ENCODE measurements at places on chromosomes 2 and 18.

- no peak for DNase-seq
Measured at GRCh38 chr2:229563388-229563787, 151.0 kb downstream of the DNER start.

- DNase-seq = no peak
Measured at GRCh38 chr2:54049365-54049764, 66.0 kb upstream of the ACYP2 start.

- DNase-seq = no peak
Measured at GRCh38 chr2:70084973-70085710, 2.1 kb upstream of the PCBP1 start.

GRCh38 chr2:80132281-80132680, 172.3 kb downstream of the LRRTM1 start:
- DNase-seq = no peak

DNA sequence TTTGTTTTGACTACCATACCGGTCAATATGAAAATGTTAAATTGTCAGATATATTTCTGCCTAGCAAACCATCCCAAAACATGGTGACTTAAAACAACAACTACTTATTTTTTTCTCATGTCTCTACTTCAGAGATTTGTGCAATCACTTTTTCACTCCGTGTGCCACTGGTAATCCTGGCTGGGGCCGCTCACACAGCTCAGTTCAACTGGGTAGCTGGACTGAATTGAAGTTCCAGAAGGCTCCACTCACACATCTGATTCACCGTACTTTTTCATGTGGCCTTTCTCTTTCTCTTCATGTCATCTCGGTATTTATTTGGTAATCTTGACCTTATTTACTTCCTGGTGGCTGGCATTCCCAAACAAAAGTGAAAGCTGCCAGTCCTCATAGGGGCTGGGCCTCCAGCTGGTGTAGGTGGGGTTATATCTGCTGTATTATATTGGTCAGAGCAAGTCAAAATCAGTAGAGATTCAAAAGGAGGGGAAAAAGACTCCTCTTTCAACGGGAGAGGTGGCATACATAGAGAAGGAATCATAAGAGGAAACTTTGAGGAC, 513.9 kb upstream of the NXPH2 start:
- no peak for DNase-seq

- no peak for DNase-seq
Measured at GRCh38 chr2:1510176-1510575, 96.9 kb downstream of the TPO start.

GRCh38 chr2:194745557-194746146, 911.4 kb upstream of the SLC39A10 start:
- no peak for DNase-seq

DNA sequence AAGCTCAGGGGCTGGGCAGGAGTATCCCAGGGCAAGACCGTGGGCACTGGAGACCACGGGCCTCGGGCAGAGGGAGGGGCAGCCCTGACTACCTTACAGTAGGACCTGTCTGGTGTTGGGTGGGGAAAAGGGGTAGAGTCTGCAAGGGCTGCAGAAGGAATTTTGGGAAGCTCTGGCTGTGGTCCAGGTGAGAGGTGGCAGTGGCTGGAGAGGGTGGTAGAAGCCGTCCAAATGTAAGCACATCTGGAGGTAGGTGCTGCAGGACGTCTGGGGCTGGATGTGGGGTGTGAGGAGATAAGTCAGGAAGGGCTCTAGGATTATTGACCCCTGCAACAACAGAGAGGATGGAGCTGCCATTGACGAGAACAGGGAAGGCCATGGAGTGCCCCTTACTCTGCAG, 486.7 kb downstream of the EIPR1 start:
- DNase-seq = no peak

GRCh38 chr18:46237891-46238290, 133.7 kb downstream of the HAUS1 start:
- no peak for DNase-seq

DNA sequence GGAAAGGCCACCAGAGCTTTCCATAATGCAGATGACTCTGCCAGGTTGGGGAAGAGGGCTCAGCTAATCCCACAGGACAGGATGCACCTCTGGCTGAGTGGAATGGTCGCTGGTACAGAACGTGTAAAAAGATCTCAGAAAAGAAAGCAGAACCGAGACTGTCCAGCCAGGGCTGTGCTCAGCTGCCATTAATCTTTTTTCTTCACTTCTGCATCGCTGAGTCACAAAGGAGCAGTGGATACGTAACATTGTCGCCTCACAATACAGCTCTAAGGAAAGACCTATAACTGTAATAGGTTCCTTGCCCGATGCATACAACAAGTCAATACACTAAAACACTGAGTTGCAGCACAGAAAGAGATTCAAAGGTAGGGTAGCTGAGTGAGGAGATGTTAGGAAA, 354.2 kb downstream of the EN1 start:
- no peak for DNase-seq

GRCh38 chr2:143717053-143717452, 587.8 kb downstream of the ARHGAP15 start:
- peak; percentile 10 for DNase-seq

GRCh38 chr2:172293952-172294351, 133.4 kb upstream of the ITGA6 start:
- peak; percentile 44 for DNase-seq

DNA sequence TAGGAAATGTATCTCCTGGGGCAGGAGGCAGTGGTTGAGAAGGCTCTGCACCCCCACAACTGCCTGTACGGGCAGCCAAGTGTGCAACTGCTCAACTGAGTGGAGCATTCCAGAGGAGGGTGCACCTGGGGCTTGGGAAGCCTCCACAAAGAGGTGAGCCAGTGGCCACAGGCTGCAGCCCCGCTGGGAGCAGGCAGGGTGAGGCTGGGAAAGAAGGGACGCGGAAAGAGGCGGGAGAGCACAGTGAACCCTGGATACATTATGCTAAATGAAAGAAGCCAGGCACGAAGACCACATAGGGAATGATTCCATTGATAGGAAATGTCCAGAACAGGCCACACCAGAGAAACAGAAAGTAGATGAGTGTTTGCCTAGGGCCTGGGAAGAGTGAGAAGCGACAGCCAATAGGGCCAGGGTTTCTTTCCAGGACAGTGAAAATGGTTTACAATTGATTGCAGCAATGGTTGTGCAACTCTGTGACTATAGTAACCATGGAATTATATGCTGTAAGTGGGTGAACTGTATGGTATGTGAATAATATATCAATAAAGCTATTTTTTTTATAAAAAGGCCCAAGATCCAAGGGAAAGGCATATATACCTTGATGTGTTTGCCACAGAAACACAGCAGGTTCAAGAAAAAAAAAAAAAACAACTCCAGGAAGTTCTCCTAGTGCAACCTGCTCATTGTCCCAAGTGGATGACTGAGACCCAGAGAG, 82.4 kb downstream of the DDX1 start:
- DNase-seq = no peak

DNA sequence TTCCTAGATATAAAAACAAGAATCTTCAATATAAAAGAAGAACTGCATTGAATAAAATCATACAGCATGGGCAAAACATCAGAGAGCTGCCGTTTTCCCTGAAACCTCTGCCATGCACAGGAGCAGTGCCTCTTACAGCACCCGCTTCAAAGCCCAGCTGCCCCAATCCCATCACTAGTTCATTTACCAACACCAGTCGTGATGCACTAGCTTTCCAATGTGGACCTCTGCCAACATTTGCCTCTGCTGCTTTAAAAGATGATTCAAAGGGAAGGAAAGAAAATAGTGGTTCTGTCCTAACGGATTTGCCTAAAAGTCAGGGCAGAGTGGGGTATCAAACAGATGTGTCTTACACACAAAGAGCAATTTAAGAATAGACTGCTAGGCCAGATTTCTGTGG, 43.4 kb upstream of the AP1S3 start:
- no peak for DNase-seq

DNA sequence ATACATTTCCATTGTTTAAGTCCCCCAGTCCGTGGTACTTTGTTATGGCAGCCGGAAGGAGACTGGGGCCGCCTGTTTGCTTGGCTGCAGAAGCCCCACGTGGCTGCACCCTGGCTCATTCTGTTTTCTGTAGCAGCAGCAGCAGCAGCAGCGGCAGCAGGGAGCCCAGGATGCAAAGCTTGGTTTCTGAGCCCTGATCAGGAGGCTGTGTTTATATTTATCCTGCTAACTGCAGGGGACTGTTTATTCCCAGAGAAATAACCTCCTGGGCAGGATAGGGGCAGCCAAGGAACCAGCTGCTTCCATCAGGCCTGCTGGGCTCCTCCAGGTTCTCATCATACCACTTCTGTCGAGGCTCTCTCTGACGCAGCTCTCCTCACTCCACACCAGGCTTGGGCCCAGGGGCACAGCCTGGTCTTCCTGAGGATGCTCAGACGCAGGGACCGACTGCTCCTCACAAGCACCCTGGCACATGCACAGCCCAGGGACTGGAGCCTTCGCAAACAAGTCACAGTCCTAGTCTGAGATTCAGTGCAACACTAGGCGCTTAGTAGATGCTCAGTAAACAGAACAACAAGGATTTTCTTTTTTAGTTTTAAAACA, 139.0 kb downstream of the MSH2 start:
- no peak for DNase-seq

- no peak for DNase-seq
Measured at GRCh38 chr2:214560618-214561190, 149.8 kb downstream of the VWC2L start.

- no peak for DNase-seq
Measured at GRCh38 chr18:70028084-70028483, 80.4 kb upstream of the CD226 start.

DNA sequence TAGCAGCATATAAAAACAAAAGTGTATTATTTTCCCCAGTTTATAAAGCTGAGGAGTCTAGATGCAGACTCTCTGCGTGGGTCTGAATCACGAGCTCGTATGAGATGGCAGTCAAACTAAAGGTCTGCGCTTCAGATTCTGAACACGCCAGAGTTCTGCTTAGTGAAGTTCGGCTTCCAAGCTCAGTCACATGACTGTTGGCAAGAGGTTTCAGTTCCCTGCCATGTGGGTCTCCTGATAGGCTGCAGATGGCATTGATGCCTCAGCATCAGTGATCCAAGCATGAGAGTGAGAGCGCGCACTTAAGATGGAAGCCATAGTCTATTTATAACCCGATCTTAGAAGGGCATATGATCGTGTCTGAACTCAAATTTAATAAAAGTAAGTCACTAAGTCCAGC, 242.8 kb upstream of the DOK6 start:
- no peak for DNase-seq

- no peak for DNase-seq
Measured at GRCh38 chr2:170212625-170213280, 34.8 kb downstream of the MYO3B start.

DNA sequence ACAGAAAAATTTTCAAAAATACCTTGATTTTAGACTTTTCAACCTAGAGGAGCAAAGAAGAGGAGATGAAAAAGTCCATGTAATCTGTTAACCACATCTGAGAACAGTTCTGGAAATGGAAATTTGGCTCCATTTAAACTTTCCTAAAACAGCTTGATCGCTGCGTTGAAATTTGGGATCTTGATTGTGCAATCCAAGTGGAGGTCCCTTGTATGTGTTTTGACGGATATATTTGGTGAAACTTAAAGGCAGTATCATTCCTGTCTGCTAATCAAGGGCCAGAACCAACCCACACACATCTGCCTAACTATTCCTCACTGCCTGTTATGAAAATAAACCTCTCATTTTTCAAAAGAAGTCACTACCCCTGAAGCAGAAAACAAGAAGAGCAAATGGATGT, 46.6 kb downstream of the SPATS2L start:
- DNase-seq = no peak

DNA sequence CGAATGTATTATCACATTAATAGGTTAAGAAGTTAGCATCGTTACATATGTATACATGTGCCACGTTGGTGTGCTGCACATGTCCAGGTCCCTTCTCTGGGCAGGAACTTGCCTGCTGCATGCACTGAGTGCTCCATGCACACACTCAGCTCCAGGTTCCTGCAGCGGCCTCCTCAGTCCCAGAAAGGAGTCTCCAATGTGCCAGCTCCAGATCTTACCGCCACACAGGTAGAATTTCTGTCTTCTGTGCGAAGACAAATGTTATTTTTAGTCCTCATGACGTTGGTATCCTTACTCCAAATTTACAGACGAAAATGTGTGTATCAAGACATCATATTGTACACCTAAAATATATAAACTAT, 127.1 kb downstream of the GALR1 start:
- no peak for DNase-seq

DNA sequence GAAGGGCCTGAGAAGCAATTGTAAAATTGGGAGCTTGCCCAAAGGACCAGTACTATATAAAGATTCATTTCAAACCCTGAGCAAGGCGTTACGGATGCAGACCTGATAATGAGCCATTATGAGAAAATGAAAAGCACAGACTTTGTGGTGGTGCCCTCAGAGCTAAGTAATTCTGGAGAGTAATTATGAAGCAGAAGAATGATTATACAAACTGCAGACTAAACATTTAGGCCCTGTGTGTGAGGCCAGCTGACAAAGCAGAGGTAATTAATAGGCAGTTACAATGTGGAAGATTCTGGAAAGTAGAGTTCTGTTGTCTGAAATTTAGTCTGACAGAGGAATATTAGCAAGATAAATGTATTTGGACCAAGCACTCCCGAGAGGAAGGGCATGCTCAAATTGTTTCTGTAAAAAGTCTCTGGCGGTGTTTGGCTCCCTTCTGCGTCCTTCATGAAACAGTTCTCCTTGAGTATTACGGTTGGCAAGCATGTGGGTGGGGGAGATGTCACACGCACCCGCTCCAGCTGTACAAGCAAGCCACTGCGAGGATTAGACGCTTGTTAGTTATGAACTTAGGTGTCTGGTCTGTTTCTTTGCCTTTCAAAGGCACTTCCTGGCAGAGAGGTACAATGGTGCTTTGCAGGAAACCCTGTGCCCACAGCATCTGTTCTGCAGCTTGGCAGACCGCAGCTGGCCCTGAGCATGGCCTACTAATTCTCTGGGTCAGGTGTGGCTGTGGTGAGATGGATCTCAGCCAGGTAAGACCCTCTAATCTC, 45.5 kb downstream of the CDC42EP3 start:
- no peak for DNase-seq

GRCh38 chr2:3827673-3828575, 124.5 kb downstream of the DCDC2C start:
- DNase-seq = no peak

DNA sequence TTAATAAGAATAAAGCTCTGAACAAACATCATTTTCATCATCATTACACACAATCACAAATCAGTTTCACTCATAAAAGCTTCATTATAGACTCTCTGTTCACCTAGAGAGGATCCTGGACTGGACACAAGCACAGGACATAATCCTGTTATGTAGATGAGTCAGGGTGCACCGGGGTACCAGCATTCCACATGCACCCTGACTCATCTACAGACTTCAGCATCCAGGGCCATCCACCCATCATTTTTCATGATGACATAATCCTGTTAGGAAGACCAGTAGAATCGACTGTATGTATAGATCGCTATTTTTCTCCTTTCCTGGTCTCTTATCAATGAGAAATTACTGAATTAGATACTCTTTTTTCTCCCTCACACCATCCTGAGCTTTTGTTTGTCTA, 73.7 kb upstream of the PIK3C3 start:
- DNase-seq = peak; percentile 11

- no peak for DNase-seq
Measured at GRCh38 chr18:77762642-77763041, 513.0 kb downstream of the GALR1 start.

All from AG08396 (cell line).